Stimulated activated CD4-positive, alpha-beta T cell treated with anti-CD3 and anti-CD28 coated beads, Interleukin-1b, Interleukin-23, amount 100 ng/mL, for 1 hour (primary cell): ENCODE measurements at places on chromosomes 6 and 20.

GRCh38 chr20:8124639-8125038 is 7.4 kb upstream of the PLCB1 start:
- DNase-seq, result no peak

DNA sequence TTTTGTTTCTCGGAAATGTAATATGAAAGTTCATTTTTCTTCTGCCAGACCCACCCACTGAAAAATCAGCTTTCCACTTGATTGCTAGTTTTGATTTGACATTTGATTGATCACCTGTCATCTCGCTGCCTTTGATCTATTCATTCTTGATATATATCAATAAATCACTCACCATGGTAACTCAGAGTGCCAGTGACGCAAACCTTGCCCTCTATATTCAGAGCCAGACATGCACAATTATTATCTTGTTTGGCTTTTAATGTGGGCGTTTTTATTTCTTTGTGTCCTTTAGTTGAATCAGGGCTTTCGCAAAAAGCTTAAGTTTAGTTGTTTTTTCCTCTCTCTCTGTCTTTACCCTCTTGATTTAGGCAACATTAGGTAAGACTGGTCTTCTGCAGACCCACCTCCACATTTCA is 2.0 kb downstream of the TSHZ2 start:
- no peak for DNase-seq

DNA sequence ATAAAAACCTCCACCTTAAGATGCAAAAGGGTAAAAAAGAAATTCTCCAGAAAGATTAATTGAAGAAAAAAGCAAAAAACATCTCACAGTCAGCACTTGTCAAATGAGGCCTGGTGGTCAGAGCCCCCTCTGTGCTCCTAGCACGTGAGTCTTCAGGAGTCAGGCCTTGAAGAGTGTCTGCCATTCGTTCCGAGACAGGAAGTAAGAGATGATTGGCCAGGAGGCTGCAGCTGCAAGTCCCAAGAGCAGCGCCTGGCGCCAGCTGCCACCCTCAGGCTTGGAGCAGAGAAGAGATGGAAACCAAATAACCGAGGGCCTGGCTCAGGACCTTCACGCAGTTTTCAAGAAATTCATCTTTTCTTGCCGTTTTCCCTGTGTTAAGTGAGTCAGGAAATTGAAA is 65.0 kb downstream of the FAM120B start:
- no peak for DNase-seq

DNA sequence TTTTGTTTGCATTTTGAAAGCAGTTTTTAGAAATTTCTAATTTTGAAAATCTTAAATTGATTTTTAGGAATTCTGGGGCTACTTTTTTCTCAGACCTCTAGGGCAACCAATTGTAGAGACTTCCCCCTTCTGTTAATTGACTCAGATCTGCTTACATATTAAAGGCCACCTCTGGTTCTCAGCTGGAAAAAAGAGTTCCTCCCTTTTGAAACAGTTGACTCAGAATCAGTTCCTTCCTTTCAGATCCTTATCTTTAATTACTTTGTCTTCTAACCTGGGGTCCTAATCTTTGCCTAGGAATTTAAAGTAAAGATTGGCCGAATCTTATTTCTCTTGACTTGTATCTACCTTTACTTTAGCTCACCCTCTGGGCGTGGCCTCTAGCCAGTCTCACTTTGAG is 146.8 kb downstream of the LAMA2 start:
- DNase-seq, result no peak

DNA sequence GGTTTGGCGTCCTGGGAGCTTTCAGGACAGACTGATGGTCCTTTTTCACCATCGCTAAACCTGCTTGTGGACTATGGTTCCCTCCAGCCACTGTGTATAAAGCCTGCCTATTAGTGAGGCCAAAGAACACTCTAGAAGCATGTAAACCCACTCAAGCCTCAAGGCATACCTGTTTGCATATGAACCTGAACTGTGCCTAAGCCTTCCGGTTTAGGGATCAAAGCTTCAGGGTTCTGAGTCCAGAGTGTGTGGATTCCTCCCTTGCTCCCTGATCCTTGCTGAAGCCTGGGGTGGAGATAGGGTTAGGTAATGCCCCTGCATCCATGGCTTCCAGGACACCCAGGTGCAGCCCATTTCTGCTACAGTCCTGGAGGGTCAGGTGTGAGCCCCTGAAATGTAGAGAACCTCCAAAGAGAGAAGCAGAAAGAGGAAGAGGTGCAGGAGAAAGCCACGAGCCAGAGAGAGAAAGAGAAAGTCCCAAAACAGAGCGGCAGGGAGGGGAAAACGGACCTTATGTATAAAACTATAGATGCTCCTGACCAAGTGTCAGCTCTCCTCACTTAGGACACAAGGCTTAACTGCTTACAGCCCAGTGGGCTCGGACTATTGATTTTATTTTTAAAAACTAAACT is 93.3 kb downstream of the SCML4 start:
- DNase-seq, result no peak

GRCh38 chr6:155755452-155755851 is 299.8 kb upstream of the NOX3 start:
- no peak for DNase-seq

DNA sequence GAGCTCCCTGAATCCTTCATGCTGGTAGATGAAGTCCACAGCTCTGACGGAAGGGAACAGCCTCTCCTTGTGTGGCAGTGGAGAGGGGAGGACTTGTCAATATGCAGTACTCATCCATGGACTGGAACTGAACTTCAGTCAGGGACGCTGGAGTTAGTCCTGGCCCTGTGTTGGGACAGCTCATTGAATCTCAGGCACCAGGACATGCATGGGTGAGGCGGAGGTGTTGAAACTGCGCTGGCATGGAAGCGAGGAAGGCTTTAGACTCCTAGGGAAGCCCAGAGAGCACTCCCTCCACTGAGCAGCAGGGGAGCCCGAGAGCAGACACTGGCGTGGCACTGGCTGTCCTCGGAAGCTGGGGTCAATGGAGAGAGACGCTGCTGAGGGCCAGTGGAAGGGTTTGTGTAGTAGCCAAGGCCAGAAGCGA is 161.3 kb upstream of the GGTLC1 start:
- no peak for DNase-seq

DNA sequence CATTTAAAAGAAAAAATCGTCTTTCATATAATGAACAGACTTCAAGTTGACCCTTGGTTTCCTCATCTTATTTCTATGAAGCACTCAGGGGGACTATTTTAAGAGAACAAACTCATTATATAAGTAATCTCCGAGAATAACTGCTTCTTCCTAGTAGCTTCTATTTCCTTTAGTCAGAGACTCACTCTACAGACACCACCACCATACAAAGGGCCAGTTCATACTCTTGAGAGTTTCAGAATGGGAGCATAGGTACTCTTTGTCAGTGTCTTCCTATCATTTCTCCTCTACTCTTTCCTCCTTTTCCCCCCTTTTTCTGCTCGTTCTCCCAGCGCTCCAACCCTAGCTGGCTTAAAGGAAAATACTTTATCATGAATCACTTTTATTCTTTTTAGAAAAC is 104.9 kb downstream of the CDKAL1 start:
- no peak for DNase-seq

GRCh38 chr6:138957903-138958302 is 30.1 kb downstream of the REPS1 start:
- DNase-seq, result no peak

DNA sequence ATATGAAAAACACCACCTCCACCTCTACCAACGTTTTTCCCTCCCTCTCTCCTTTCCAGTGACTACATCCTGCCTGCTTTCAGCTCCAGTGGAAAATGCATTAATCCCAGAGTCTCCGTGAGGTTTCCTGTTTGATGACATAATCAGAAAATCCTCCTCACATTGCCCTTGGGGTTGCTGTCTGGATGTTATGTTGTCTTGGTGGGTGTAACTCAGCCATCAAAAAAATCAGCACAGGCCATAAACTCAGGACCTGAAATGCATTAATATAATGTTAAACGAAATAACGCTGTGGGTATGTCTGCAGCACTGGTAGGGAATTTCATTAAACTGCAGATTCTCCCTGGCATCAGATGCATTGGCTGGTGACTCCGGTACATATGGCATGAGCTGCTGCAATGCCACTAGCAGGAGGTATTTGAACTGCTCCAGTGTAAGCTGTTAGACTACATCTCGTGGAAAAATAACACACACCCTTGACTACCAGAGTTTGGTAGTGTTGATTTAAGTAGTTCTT is 297.8 kb downstream of the PRL start:
- no peak for DNase-seq

GRCh38 chr20:46576774-46577395 is 26.4 kb upstream of the OCSTAMP start:
- DNase-seq, result no peak

DNA sequence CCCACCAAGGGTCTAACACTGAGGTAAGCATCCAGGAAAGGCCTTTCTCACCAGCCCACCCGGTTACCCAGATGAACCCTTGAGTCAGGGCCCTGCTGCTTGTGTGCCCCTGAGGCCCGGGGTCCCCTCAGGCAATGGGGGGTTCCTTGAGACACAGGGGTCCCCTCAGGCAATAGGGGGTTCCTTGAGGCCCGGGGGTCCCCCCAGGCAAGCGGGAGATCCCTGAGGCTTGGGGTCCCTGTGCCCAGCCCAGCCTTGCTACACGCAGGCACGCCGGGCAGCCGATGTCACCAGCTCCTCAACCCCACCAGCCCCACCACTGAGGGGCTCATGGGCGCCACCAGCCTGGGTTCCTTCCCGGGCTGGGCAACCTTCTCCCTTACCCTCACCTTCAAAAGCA is 247.2 kb downstream of the TTLL2 start:
- no peak for DNase-seq

DNA sequence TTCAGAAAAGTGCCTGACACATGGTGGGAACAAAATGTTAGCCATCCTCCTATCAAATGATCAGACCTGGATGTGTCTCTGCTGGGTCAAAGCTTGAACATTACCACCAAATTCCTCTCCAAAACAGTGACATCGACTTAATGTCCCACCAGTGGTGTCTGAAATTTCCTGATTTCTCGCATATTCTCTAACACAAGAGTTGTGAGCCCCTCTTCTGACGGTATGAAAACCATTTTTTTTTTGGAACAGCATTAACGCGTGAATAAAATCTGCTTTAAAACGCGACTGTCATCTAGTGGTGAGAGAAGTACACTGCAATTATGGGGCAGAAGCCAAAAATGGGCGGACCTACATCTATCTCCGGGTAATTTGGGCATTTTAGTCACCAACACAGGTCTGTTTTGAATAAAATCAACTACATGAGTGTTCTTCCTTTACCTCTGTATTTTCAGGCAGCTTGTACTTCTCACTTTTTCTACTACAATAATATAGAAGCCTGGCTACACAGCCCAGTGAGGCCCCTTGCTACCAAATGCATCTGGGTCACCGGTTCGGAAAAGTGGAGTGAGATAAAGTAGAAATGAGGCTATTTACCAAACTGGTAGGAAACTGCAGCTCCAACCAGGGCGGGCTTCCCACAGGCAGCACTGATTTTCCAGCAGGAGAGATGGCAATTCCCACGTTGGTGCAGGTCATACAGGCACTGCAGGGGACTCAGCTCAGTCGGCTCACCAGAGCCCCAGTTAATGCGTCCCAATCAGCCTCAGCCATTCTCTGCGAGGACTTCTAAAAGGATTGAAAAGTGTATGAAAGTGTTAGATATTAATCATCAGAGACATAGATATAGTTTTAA is 27.4 kb downstream of the MGME1 start:
- DNase-seq, result no peak

DNA sequence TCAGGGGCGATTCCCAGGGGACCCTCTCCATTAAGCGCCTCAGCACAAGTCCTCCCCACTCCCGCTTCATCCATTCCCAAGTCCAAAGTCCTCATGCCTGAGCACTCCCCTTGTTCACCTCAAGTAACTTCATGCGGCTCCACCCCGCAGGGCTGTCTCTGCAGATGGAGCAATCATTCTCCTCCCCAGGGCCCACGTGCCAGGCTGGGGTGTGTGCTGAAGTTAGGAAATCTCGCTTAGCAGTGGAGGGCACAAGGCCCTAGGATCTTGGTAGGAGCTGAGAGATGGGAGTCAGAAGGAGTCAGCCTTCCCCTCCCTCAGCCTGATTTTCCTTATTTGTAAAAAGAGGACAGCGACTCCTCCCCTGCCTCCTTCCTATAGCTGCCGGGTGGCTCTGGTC is 3.5 kb downstream of the TGM3 start:
- no peak for DNase-seq

DNA sequence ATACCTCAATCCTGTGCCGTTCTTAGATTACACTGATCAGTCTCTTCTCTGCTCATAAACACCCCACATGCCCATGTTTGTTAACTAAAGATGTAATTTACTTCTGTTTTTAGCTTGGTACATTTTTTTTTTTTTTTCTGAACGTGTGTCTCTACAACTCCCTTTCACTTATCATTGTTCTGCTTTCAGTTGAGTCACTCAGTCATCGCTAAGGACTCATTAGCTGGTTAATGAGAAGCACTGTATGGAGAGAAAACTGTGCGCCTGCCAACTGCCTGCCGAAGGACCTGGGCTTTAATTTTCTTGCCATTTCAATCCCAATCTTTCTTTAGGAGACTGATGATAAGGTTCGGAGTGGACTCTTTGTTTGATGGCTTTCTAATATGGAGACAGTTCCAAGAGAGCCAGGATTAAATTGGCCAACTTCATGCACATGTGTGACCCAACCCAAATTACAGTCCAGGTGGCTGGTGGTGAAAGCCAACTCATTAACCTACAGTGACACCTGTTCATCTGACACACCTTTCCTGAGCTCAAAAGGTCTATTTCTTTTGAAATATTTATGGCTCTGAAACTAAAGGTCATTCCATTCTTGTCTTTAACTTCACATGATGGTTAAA is 334.1 kb downstream of the BCKDHB start:
- DNase-seq, result no peak

DNA sequence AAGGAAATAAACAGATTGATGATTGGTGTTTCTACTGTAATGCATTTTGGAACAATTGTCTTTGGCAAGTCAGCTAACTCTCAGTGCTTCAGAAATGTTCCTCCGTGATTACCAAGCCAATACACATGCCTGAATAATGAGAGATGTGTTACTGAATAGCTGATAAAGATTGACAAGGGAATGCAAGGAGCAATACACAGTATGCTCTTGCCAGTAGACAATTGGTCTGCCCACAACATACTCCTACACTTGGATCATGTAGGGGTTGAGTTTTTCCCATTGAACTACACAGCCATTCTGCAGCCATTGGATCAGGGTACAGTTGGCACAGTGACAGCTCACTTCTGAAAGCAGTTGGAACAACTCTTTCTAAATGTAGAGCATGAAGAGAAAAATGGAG is 5.6 kb upstream of the GJB7 start:
- DNase-seq, result no peak

- DNase-seq, result no peak
Measured at GRCh38 chr6:57324538-57324937, 7.1 kb downstream of the PRIM2 start.

GRCh38 chr6:136090929-136091328 is 159.2 kb downstream of the MTFR2 start:
- DNase-seq, result no peak
